ENCODE measurements at places on chromosomes 2 and 18. TPM values are rescaled to one million over a fixed set of nuclear protein-coding genes. Genes with fewer than 3 reads are reported as not detected.

DNA sequence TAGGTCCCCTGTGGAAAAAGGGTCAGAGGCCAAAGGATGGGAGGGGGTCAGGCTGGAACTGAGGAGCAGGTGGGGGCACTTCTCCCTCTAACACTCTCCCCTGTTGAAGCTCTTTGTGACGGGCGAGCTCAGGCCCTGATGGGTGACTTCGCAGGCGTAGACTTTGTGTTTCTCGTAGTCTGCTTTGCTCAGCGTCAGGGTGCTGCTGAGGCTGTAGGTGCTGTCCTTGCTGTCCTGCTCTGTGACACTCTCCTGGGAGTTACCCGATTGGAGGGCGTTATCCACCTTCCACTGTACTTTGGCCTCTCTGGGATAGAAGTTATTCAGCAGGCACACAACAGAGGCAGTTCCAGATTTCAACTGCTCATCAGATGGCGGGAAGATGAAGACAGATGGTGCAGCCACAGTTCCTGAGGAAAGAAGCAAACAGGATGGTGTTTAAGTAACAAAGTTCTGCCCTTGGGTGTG is 165.8 kb downstream of the RPIA start:
- DNase-seq = no peak

GRCh38 chr2:151040039-151040438 is 221.6 kb downstream of the RBM43 start:
- no peak for DNase-seq

GRCh38 chr2:169300636-169301530 is 61.5 kb downstream of the LRP2 start:
- no peak for DNase-seq

Gene UGT1A5
- polyA plus RNA-seq = not detected

DNA sequence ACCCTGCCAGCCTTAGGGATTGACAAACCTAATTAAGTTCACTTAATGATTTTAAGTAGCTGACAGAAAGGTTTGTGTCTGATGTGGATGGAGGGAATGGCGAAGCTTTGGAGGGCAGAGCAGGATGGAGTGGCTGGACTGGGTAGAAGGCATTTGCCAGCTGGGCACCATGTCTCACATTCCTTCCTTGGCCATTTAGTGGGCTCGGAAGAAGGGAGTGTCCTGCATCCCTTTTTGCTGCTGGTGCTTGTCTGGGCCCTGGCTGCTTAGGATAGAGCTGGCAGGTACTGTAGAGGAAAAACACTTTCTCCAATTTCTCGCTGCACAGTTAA is 166.7 kb downstream of the CLIP4 start:
- DNase-seq = no peak
